ENCODE measurements at places on chromosomes 1 and 21.

DNA sequence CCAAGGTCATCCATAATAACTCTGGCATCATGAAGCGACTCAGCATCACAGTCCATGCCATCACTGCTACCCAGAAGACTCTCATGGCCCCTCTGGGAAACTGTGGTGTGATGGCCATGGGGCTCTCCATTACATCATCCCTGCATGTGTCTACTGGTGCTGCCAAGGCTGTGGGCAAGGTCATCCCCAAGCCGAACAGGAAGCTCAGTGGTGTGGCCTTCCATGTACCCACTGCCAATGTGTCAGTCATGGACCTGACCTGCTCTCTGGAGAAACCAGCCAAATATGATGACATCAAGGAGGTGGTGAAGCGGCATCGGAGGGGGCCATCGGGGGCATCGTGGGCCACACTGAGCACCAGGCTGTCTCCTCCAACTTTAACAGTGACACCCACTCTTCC lies 65.1 kb upstream of the ARHGAP29 start:
- no peak for DNase-seq

DNA sequence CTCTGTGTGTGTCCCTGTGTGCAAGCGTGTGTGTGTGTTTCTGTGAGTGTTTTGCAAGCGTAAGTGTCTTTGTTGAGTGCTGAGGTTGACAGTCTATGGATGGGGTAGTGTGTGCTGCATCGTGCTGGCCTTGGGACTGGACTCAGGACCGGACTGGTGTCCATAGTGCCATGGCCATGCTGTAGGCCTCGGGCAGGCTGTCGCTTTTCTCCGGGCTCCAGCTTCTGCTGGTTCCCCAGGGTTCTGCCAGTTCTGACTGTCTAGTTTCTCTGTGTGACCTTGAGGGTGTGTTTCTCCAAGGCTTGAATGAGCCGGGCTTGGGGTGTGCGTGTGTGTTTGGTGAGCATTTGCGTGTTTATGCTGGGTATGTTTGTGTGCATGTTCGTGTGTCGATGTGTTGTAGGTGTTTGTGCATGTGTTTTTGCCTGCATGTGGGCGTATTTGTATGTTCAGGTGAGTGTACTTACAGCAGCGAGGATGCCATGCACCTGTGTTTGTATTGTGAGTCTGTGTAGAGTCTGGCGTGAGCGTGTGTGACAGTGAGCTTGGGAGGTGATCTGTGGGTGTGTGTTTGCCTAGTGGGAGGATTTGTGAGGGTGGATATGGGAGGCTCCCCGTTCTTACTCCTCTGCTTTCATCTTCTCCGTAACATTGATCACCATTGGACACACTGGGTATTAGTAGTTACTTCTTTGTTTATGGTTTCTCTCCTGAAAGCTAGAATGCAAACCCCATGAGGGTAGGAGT lies 51.7 kb upstream of the POU3F1 start:
- no peak for DNase-seq

- no peak for DNase-seq
Observed at GRCh38 chr21:41972511-41973205, 18.8 kb upstream of the C2CD2 start.

DNA sequence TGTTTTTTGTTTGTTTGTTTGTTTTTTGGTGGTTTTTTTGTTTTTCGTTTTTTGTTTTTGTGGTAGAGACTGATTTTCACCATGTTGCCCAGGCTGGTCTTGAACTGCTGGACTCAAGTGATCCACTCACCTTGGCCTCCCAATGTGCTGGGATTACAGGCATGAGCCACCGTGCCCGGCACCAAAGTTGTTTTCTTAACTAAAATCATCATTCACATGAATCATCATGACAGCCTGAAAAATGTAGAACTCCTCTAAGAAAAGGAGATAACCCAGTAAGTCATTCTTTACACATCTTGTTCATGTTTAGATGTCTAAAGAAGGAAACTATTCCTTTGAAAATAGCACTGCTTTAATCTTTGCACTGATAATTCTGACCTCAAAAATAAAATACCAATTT lies 37.5 kb downstream of the DISP1 start:
- no peak for DNase-seq

DNA sequence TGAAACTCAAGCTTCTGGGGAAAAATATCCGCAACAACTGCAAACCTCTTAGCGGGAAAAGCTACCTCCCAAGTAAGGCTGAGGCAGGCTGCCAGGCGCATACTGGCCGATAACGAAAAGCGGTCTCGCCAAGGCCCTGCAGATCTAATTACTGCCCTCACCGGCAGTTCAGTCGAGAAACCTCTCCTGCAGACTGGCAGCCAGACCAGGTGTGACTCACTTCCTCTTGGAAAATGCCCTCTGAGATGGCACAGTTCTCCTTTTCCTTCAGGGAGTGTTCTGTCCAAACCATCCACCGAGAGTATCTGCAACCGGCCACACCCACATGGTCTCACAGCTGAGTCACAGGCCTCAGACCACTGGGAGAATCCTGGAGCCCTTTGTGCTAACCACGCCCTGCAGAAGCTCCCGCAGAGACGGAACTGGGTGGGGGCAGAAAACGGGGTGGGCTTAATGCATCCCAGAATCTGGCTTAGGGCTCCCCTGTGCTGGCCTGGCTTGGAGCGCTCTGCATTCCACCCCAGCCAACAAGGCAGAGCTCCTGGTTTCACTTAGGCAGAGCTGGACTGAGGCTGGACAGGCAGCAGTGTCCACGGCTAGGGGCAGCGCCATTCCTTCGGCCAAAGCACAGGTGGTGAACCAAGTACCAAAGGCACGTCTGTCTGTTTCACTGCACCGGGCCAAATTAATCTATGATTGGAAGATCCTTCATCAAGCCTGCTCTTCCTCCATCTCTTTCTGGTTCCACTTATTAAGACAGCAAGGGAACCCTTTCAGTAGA lies 1.2 kb downstream of the S100A10 start:
- DNase-seq: no peak

- DNase-seq: no peak
Observed at GRCh38 chr21:31497914-31498313, 153.9 kb upstream of the TIAM1 start.

GRCh38 chr1:167957710-167958109 lies 20.8 kb upstream of the MPC2 start:
- no peak for DNase-seq

- DNase-seq: no peak
Observed at GRCh38 chr1:164846731-164847691, 288.0 kb downstream of the PBX1 start.

- no peak for DNase-seq
Observed at GRCh38 chr21:38850277-38850951, 44.7 kb downstream of the ETS2 start.

- DNase-seq: no peak
Observed at GRCh38 chr1:65955071-65955470, 162.4 kb downstream of the PDE4B start.

DNA sequence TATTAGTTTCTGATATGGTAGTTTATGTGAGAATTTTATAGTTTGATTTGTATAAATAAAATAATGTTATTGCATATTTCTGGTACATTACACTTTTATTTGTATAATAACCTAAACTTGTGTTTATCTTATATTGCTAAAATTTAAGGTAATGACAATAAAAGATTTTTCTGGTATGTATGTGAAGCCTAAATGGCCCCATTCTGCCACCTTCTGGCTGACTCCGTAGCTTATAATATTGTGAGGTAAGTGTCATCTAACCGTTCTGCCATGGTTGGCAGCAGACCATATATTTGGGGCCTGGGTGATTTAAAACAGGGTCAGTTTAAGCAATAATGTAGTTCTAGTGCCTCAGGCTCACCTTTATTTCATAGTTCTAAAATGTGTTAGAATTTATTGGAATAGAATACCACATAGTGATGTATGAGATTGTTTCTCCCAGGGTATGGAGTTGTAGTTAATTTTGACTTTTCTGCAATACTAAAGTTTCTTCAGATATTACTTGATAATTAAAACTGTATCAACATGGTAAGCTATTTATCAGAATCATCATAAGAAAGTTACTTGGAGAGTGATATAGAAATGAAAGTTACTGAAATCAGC lies 21.2 kb upstream of the PRKACB start:
- no peak for DNase-seq

- peak; percentile 27 for DNase-seq
Observed at GRCh38 chr1:108049178-108049819, 84.3 kb upstream of the VAV3 start.

GRCh38 chr1:160030657-160031364 lies 979 bp downstream of the PIGM start:
- no peak for DNase-seq

DNA sequence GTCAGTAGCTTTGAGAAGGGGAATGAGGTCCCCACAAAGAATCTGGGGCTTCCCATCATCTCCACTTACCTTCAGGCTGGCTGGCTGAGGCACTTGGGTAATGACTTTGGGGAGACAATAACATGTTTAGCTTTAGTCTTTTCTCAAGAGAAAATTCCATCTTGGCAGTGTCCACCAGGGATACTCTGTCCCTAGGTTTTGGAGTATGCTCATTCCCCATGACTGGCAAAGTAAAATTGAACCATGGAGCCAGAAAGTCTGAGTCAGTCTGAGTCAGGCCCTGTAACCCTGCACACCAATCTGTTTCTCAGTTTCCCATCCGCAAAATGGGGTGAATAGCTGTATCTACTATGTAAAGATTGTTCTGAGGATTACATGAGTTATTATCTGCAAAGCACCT lies 28.2 kb downstream of the RUNX1 start:
- no peak for DNase-seq

DNA sequence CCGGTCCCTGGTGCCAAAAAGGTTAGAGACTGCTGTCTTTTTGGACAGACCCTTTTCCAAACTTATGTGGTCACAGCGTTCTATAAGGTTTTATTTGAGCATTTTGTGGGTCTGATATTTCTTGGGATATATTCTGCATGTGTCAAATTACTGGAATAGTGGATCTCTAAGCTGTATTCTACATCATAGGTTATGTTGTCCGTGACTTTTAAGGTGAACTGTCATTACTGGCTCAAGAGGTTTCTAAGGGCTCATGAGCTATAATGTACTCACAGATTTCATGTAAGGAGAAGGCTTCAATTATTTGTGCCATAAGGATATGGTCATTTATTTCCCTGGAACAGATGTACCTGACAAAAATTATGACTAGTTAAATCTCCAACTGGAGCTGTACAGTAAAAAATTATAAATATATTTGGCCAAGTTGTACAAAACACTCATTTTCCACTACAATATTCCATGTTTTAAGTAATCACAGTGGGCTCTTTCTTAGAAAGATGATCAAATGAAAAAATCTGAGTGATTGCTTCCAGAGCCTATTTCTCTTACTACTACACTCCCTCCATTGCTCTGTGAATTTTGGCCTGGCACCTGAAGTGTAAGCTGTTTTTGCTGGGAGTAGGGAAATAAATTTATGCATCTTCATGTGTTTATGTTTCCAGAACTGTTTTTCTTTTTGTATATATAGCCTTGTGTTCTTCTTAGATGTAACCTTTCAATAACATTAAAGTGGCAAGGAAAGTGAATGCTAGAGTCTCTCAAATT lies 538.1 kb upstream of the ZRANB2 start:
- DNase-seq: no peak

DNA sequence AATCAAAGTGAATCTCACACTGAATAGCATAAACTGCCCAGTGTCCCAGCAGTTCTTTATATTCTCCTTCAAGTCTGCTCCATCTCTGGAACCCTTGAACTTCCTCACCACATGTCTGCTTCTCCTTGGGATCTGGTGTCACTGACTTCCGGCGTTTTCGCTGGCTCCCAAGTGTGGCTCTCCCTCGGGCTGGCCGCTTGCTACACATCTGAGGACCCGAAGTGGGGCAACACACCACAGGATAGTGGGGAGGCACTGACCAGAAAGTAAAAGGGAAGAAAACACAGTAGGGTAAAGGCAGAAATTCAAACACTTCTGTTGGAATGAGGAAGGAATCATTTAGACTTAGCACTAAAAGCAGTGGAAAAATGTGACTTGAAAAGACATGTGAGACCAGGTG lies 5.1 kb downstream of the NIT1 start:
- DNase-seq: no peak

DNA sequence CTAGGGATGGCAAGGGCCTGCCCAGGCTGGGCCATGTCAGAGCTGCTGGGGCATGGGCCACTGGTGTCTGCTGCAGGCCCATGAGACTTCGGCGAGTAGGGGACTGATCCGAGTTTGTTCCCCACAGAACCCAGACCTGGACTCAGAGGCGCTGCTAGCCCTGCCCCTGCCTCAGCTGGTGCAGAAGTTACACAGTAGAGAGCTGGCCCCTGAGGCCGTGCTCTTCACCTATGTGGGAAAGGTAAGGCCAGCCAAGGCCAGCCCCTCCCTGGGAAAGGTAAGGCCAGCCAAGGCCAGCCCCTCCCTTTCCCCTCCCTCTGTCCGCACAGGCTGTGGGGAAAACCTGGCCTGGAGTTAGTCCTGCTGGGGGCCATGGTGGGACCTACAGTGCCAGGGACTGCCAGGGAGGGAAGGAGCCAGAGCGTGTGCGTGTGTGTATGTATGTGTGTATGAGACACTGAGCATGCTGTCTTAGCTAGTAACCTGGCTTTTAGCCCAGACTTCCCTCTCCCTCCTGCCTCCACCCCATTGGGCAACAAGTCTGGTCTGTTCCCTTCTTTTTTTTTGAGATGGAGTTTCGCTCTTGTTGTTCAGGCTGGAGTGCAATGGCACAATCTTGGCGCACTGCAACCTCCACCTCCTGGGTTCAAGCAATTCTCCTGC lies 8.0 kb downstream of the FAAH start:
- peak; percentile 79 for DNase-seq

GRCh38 chr1:175629318-175629694 lies 114.1 kb downstream of the TNR start:
- DNase-seq: no peak

DNA sequence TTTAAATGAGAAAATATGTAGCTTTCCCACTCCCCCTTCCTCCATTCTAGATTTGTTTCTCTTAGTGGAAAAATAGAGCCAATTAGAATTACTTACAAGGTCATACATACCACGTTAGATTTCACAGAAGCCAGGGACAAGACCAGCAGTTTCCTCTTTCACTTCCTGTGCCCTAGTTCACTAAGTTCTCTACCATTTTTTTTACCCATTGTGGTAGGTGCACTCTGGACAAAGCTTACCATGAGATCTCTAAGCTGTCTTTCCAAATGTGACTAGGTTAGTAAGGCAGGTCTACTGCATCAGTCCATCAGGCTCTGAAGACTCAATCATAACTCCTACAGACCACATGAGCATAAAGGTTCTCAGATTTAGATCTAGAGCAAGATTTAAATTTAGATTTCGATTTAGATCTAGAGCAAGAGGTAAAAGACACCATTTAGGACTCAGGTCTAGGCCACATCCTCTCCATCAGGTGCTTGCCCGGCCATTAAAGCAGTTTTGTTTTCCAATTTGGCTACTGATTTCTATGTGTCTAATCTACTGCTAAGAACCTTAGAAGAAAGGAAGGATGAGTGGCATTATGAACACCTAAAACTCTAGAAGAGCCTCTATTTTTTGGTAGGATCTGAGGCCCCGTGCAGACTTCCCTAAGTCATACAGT lies 235.3 kb downstream of the FAF1 start:
- no peak for DNase-seq

- no peak for DNase-seq
Observed at GRCh38 chr1:193709607-193710006, 523.2 kb upstream of the B3GALT2 start.

DNA sequence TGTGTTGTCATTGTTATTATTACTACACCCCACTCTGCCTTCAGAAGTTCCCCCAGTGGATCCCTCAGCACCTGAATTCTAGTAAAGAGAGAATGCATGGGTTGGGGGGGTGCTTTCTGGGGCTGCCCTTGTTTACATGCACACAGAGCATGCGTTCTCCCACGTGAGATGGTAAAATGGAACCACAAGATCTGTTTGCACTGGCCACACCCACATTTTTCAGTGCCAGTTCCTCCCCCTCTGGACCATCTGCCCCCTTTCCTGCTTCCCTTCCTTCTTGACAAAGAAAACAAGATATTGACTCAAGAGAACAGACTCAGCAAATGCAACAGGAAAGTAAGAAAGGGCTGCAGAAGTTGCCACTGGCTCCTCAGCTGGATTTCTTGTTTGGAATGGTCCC lies 8.9 kb downstream of the SLC6A17 start:
- DNase-seq: no peak
